ENCODE measurements at places on chromosomes 1 and 21.

DNA sequence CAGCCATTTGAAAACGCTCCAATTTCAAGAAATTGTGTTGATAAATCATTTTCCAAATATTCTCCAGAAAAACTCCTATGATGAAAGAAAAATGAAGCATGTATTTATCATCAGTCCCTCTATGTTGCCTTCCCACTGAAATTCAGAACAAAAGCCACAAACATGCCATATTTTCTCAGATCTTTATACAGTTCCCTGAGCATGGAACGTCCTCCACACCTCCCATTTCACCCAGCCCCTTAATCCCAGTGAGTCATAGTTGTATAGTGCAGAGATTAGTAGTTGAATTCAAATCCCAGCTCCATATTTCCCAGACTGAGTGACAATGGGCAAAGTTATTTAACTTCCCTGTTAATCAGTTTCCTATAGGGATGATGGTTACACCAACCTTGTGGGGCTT, 20.6 kb upstream of the NPL start:
- DNase-seq = peak; percentile 61

DNA sequence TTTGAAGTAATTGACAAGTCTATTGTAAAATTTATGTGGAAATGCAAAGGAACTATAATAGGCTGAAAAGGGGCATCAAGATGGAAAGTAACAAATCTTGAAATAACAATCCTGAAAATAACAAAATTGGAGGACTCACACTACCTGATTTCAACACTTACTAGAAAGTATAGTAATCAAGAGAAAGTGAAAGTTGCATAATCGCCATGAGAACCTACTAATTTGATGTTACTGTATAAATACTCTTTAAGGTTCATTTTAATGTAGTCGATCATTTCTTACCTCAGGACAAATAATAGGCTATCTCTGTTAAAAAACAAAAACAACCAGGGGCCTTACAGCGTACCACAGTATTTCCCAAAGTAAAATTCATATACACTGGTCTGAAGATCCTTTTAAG, 71.7 kb downstream of the EDEM3 start:
- no peak for DNase-seq

- DNase-seq = peak; percentile 92
Observed at GRCh38 chr1:23867895-23868556, at the start of gene FUCA1. TSS of gene FUCA1 (minus strand) at chr1:23868290. CDS start at chr1:23868286, 4 bp downstream.

GRCh38 chr1:75723989-75724471, 479 bp upstream of the ACADM start:
- peak; percentile 41 for DNase-seq

GRCh38 chr1:154993572-154994268, at the start of gene LENEP:
TSS of gene LENEP (plus strand) at chr1:154993586. CDS start at chr1:154993608, 22 bp downstream.
- DNase-seq = no peak

DNA sequence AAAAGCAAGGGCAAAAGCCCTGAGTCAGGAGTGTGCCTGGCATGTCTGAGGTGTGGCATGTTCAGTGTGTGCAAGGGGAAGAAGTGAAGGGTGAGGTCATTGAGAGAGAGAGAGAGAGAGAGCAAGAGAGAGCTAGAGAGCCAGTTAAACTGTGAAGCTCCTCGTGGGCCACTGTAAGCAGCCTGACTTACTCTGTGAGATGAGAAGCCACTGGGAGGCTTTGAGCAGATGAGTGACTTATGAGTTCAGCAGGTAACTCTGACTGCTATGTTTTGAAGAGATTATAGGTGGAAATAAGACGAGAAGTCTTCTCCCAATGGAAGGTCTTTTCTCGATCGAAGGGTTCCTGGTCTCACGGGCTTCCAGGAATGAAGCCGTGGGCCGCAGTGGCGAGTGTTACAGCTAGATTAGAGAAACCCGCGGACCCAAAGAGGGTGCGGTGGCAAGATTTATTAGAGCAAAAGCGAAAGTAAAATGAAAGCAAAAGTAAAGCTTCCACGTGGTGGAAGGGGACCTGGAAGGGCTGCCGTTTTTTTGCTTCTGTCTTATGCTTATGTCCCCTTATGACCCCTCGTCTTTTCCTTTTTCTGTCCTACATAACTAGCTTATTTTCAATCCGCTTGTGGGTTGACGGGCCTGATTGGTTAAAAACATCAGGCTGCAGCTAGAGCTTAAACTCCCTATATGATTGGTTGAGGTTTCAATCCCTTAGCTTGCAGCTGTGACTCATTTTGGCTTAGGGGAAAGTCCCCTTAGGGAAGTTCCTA, 323.1 kb upstream of the FAM78B start:
- DNase-seq = peak; percentile 20

GRCh38 chr1:177441281-177441680, 270.5 kb downstream of the BRINP2 start:
- DNase-seq = no peak

GRCh38 chr1:220426989-220427388, 100.9 kb upstream of the MARK1 start:
- peak; percentile 86 for DNase-seq

- no peak for DNase-seq
Observed at GRCh38 chr21:38293765-38294164, 37.0 kb downstream of the KCNJ15 start.

- DNase-seq = no peak
Observed at GRCh38 chr1:111961773-111962565, 27.5 kb downstream of the KCND3 start.

GRCh38 chr21:34850166-34850690, 181.4 kb downstream of the CLIC6 start:
- no peak for DNase-seq

- peak; percentile 29 for DNase-seq
Observed at GRCh38 chr1:85606414-85606800, 25.8 kb downstream of the CCN1 start.

- DNase-seq = peak; percentile 54
Observed at GRCh38 chr1:29236712-29237128, 398 bp downstream of the PTPRU start.

DNA sequence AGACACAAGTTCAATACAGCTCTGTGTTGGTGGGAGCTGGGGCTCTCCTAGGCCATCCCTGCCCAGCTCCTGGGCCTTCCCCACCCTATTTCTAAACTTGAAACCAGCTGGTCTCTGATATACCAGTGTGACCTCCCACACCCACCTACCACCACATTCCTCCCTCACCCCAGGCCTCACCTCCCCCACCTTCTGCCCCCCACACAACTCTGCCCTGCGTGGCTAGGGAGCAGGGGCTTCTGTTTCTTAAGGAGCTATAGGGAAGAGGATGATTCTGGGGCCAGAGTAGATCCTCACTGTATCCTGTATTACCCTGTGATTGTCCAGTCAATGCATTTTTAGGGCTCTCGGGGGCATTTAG, 16.5 kb downstream of the NES start:
- DNase-seq = no peak

GRCh38 chr1:19449454-19450228, 35.7 kb downstream of the CAPZB start:
- DNase-seq = no peak

- DNase-seq = no peak
Observed at GRCh38 chr1:1120096-1120495, 4.2 kb upstream of the C1orf159 start.

GRCh38 chr1:44973645-44974044, 12.8 kb downstream of the EIF2B3 start:
- DNase-seq = no peak

DNA sequence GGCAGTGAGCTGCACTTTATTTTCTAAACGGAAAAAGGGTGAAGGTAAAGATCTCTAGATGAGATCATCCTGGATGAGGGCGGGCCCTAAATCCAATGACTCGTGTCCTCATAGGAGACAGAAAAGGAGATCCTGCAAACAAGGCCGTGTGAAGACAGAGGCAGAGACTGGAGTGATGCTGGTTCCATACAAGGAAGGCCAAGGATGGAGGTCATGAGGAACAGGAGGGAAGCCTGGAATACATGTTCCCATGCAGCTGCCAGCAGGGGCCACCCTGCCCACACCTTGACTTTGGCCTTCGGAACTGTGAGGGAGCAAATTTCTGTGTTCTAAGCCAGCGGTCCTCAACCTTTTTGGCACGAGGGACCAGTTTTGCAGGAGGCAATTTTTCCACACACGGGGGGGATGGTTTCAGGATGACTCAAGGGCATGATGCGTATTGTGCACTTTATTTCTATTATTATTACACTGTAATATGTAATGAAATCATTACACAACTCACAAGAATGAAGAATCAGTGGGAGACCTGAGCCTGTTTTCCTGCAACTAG, 94.3 kb downstream of the PSMG1 start:
- DNase-seq = peak; percentile 91

DNA sequence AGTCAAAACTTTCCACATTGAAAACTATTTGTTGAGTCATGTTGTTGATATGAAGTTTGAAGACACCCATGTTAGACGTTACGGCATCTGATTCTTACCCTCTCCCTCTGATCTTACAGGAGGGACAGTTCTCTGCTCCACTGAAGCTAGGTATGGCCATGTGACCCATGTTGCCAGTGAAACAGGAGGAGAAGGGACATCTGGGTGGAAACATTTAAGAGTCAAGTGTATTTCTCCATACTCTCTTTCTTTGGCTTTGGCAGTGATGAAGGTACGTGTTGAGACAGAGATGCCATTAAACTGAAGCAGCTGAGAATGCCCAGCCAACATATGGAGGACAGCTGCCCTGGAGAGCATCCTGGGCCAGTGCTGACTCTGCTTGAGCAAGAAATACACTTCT, 198.4 kb upstream of the PTGFR start:
- DNase-seq = no peak

DNA sequence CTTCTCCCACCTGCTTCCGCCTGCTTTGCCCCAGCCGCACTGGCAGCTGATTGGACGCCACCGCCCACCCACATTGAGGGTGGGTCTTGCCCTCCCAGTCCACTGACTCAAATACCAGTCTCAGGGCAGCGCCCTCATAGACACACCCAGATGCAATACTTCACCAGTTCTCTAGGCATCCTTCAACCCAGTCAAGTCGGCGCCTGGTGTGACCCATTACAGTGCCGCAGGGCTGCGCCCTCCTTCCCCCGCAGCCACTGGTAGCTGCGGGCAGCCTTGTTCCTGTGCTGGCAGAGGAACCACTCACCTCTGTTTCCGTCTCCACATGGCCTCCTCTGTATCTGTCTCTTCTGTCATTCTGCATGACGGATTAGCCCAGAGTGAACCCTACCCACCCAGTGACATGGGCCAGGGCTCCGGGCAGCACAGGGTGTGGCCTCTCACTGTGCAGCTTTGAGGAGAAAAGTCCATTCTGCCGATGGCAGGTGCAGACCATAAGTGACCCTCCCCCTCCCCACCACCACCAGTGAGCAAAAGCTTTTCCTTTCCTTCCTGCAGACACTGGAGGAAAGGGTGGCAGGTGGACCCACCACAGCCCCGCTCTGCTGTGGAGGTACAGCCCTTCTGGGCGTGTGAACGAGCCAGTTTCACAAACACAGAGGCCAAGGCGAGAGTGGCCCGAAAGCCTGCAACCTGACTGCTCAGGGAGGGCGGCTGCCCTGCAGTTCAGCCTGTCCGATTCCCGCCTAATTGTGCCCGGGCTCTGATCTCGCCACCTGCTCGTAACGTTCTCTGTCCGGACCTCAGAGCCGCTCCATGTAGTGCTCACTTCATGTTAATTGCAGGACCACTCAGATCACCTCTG, 57.1 kb downstream of the FAAP20 start:
- no peak for DNase-seq

GRCh38 chr1:80217377-80217986, 1211.0 kb upstream of the ADGRL4 start:
- peak; percentile 87 for DNase-seq

GRCh38 chr1:12643785-12644184, at the start of gene AADACL4:
TSS of gene AADACL4 (plus strand) at chr1:12644085. CDS start at chr1:12644547, 462 bp downstream.
- no peak for DNase-seq

- DNase-seq = no peak
Observed at GRCh38 chr1:232992227-232992626, 41.8 kb downstream of the NTPCR start.

DNA sequence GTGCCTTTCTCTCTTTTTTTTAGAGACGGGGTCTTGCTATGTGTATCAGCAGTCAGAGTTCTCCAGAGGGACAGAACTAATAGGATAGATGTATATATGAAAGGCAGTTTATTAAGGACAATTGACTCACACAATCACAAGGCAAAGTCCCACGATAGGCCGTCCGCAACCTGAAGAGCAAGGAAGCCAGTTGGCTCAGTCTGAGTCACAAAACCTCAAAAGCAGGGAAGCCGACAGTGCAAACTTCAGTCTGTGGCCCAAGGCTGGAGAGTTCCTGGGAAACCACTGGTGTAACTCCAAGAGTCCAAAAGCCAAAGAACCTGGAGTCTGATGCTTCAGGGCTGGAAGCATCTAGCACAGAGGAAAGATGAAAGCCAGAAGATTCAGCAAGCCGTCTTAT, 16.3 kb upstream of the H3-3A start:
- DNase-seq = peak; percentile 91

GRCh38 chr1:54543729-54544496, 4.1 kb upstream of the ACOT11 start:
- peak; percentile 57 for DNase-seq

GRCh38 chr1:219555806-219556205, 57.1 kb downstream of the ZC3H11B start:
- DNase-seq = peak; percentile 70

DNA sequence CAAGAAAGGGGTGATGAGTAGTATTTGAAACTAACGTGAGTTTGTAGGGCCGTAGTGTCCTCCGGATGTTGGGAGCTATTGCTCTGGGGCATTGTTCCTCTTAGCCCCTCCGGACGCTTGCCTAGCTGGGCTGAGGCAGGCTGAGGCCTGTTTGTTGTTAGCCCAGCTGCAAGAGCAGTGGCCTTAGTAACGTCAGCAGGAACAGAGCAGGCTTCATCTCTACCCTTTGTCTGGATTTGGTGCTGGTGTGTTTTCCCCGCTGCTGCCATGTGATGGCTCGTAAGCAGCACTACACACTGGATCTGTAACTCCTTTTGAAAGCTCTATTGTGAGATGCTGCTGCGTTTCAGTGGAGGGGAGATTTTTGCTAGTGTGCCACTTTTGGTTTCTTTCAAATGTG, 57.6 kb downstream of the DNM3 start:
- DNase-seq = peak; percentile 84

- DNase-seq = no peak
Observed at GRCh38 chr1:22117851-22118250, 25.0 kb downstream of the WNT4 start.

DNA sequence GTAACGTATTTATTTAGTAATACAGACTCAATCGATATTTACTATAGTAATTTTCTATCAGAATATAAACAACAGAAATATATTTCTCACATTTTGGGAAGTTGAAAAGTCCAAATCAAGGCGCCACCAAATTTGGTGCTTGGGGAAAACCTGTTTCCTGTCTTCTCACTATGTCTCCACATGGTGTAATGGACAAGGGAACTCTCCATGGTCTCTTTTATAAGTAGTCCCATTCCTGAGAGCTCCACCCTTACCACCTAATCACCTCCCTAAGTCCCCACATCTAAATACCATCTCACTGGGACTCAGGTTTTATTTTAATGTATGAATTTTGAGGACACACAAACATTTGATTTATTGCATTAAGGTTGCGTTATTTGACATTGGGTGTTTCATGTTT, 848.0 kb downstream of the LTN1 start:
- no peak for DNase-seq

- DNase-seq = peak; percentile 9
Observed at GRCh38 chr1:168794057-168794456, 65.1 kb upstream of the DPT start.

Measured in epithelial cell of esophagus (primary cell).